ENCODE measurements at places on chromosomes 7 and 10.

DNA sequence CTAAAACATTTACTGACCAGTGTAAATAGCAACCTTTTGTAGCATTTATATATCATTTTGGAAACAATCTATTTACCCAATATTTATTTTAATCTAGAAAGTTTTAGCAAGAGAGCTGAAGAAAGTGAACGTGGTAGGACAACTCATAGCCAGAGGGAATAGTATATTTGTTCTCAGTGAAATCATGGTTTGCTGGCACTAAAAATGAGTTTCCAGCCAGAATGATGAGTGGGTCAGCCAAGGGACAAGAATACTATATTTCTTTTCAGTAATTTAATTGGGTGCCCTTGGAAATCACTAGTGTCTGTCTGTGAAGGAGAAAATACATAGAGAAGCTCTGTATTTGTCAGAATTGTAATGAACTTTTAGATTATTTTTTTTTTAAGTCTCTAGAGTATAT, 74.9 kb downstream of the MINPP1 start:
- DNase-seq = no peak

- no peak for DNase-seq
Measured at GRCh38 chr10:50407076-50407801, 155.9 kb upstream of the ASAH2 start.

- DNase-seq = no peak
Measured at GRCh38 chr7:82286798-82287140, 156.8 kb downstream of the CACNA2D1 start.

- DNase-seq = no peak
Measured at GRCh38 chr10:132229834-132230556, 43.2 kb downstream of the DPYSL4 start.

GRCh38 chr10:48464121-48464870, 140.6 kb downstream of the ARHGAP22 start:
- no peak for DNase-seq

GRCh38 chr7:72413290-72413689, 1.2 kb upstream of the CALN1 start:
- no peak for DNase-seq

GRCh38 chr7:47428052-47428767, 153.7 kb downstream of the TNS3 start:
- DNase-seq = no peak

DNA sequence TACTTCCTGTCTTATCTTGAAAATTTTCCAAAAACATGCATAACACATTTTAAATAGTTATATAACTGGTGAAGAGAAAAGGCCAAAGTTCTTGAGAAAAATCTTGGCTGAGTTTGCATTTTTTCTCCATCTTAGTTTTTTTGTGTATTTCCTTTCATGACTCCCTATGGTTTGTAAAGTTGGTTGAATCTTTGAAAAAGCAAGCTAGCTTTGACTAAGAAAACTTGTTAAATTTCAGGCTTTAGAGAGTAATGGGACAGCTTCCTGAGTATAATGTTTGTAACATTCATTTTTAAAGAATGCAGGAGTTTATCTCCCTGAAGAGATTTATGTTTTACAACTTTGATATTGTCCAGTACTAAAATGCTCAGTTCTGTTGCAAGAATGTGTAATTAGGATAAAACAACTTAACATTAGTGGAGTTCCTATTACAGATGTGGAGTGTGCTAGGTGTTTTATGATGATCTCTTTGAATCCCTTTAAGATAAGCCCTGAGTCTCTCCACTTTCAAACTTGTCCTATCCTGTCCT, 11.1 kb upstream of the HERPUD2 start:
- no peak for DNase-seq

DNA sequence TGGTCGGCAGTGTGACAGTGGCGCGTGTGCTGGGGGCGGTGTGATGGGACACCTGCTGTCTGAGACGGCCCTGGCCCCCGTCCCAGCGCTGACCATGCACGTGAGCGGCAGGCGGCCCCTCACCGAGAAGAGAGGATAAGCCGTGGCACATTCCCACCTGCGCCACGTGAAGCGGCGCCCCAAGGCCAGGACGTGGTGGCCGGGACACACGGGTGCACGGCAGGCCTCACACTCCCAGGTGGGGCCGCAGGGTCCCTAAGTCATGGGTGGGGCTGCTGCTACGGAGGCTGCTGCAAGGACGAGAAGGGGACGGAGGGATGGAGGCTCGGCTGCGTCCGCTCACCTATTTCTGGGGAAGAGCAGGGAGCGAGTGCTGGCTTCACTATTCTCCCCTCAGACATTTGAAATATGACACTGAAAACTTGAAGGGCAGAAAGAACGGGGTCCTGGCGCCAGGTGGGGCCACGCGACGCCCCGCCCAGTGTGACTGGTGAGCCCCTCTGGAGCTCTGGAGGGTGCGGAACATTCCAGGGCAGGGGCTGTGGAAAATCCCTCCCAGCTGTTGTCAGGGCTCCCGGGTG, 7.5 kb downstream of the CYP2W1 start:
- no peak for DNase-seq

DNA sequence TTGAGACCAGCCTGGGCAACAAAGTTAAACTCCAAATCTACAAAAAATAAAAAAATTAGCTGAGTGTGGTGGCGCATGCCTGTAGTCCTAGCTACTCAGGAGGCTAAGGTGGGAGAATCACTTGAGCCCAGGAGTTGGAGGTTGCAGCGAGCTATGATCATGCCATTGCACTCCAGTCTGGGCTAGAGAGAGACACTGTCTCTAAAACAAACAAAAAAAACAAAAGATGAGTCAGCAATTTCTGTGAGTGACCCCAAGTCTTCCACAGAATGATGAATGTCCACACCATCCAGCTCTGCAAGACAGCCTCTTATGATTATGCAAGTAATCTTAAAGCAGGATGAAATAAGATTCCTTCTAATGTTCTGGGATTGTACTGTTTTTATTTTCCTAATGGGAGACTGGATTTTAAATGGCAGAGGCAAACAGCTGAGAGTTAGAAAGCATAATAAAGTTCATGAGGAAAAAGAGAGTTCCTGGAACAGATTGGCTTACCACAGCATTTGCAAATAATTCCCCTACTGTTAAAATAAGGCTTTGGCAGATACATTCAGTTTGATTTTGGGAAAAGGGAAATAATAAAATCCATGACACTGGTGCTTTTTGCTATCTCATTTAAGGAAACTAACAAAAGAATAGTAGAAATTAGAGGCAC, 18.9 kb upstream of the PRKAR2B start:
- DNase-seq = no peak

GRCh38 chr7:31917256-31917655, 153.0 kb downstream of the PDE1C start:
- DNase-seq = no peak

- no peak for DNase-seq
Measured at GRCh38 chr10:125093974-125094705, 66.2 kb downstream of the CTBP2 start.
